Common myeloid progenitor, CD34-positive (primary cell): ENCODE measurements at places on chromosomes 3 and 15.
A peak's percentile ranks its signal among the peaks of the same experiment; 100 is the strongest.

DNA sequence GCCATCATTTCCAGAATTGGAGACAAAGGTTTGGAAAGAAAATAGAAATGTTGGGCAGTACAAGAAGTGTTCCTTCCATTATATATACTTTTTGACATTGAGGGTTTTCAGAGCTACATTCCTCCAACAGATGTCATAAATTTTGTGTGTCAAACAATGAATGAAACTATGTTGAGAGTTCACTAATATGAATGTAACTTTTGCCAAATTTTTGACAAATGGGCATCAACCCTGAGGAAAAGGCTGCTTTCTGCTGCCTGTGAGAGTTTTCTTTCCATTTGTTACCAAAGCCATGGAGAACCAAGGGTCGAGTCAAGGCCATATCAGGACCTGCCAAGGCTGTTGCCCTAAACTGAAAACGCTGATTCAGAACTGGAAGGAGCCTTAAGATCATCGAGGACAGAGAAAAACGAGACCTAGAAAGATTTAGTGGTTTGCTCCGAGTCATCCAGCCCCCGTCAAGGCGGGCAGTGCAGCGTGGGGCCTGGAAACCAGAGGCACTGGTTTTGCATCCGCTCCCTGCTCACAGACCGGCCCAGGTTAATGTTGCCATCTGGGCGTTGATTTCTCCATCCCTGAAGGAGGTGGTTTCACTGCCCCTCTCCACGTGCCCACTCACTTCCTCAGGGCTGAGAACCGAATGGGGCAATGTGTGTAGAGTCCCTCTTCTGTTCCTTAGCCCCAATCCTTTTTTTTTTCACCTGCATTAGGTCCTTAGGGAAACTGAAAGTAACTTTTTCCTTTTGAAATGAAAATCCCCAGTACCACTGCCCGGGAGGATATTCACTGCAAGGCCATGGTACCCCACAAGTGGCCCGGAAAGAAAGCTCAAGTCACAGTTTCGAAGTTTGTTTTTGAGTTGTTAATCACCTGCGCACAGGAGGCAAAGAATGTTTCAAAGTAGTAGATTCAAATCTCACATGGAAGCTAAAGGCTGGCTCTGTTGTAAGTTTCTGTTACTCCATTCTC is 32.8 kb downstream of the TPM1 start:
- DNase-seq: no peak

- no peak for DNase-seq
Measured at GRCh38 chr15:69794645-69795469, 302.9 kb downstream of the TLE3 start.

GRCh38 chr15:41031232-41032078 is 78.2 kb downstream of the CHAC1 start:
- DNase-seq: no peak

- DNase-seq: no peak
Measured at GRCh38 chr3:124558991-124559845, 171.0 kb upstream of the UMPS start.

DNA sequence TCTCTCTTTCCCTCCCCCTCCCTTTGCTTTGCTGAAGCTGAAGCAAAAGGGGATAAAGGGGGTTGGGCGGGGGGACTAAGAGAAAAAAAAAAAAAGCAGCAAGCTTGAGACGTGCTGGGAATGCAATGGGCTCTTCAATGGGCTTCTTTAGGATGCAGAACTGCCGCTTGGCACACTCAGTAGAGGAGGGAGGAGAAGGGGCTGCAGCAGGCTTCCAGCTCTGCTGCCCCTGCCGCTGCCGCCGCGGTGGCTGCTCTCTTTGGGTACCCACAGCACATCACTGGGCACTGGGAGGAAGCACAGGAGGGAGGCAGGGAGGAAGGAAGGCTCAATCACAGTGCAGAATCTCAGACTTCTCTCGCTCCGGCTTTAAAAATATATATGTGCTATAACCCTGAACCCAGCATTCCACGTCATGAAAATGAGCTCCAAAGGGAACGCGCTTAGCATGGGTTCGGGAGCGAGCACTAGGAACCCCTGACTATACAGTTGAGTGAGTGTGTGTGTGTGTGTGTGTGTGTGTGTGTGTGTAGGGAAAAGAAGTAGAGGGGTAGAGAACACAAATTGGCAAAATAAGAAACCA is 3.5 kb downstream of the SLITRK3 start:
- DNase-seq: no peak

DNA sequence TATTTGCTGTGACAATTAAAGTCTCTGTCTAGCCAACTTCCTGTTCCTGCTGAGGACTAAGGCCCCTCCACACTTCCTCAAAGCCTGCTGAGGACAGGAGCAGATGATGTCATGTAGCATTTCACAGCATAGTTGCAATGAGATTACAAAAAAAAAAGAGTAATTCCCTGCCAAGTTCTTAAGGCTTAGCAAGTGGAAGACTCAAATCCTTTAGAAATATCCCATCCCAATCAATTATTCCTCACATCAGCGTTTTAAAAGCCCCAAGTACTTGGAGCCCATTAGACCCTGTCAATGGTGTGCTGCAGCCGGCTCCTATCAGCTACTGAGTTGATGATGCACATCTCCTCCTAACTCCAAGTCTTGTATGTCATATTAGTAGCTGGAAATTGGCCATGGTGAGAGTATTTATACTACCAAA is 51.7 kb downstream of the TRANK1 start:
- DNase-seq: peak; percentile 47

- no peak for DNase-seq
Measured at GRCh38 chr3:47940232-47940631, 76.0 kb downstream of the MAP4 start.

GRCh38 chr3:55620351-55621025 is 133.4 kb upstream of the WNT5A start:
- DNase-seq: peak; percentile 87

DNA sequence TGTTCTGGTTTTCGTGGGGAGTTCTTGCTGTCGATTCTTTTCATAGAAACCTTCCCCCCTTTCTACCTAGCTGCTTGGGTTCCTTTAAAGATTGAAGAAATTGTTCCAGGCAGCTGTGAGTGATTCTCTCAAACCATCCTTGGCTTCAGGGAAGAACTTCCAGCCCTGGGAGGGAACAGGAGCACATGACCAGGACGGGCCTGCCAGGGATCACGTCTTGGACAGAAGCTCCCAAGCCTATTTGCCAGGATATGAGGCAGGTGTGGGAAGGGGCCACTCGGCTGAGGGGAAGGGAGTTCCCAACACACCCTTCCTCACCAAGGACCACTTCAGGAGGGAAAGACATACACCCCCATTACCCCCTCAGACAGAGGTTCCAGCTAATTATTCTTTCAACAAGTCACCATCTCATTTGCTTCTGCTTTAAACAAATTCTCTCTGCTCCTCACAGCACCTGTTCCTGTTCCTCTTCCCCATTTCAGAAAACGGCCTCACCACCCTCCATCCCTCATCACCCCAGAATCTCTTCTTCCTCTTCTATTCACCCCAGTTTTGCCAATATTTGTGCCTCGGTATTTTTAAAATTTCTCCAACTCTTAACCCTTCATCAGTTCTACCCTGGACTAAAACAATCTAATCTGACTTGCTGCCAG is 62.5 kb downstream of the WHAMM start:
- DNase-seq: no peak

DNA sequence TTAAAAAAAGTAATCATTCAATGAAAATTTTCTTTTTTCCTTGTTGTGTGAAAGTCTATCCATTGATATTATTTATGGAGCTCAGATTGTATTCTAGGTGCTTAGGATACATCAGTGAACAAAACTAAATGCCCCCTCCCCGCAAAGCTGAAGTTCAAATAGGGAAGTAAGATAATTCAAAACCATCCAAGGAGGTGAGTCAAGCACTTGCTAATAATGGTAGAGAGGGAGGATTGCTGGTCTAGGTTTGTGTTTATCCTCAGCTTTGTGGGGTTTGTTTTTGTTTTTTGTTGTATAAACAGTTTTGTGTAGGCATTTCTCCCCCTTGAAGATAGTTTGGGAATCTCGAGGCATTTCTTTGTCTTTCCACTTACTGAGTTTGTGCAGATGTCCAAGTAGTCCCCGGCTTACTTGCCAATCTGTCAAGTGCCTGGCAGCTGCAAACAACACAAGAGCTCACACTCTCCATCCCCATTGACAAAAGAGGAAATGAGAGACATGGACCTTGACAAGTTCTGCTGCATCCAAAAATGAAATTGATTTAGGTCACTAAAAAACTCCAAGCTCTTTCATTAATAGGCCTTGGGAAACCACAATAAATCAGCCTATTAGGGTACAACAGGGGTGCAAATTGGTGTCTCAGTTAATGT is 575.8 kb upstream of the TBL1XR1 start:
- DNase-seq: no peak

GRCh38 chr15:57957113-57957512 is 108.4 kb downstream of the ALDH1A2 start:
- DNase-seq: no peak

DNA sequence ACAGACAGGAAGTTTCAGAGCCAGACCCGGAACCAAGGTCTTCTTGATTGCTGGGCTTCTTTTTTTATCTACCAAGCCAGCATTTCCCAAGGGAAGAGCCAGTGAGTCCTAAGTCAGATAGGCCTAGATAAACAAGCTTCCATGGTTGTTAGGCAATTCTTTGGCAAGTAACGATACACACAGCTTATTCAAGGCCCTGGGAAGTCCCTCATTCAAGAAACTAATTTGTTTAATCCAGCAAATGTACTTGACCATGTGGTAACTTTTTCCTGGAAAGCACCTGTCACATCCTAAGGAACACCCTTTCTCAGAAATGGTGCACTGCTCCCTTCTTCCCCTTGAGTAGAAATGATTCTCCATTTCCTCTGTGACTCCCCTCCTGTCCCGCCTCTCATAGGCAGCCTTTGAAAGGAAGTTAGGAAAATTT is 209.9 kb downstream of the ITPR1 start:
- no peak for DNase-seq

GRCh38 chr15:95169541-95170459 is 938.4 kb downstream of the MCTP2 start:
- DNase-seq: no peak

DNA sequence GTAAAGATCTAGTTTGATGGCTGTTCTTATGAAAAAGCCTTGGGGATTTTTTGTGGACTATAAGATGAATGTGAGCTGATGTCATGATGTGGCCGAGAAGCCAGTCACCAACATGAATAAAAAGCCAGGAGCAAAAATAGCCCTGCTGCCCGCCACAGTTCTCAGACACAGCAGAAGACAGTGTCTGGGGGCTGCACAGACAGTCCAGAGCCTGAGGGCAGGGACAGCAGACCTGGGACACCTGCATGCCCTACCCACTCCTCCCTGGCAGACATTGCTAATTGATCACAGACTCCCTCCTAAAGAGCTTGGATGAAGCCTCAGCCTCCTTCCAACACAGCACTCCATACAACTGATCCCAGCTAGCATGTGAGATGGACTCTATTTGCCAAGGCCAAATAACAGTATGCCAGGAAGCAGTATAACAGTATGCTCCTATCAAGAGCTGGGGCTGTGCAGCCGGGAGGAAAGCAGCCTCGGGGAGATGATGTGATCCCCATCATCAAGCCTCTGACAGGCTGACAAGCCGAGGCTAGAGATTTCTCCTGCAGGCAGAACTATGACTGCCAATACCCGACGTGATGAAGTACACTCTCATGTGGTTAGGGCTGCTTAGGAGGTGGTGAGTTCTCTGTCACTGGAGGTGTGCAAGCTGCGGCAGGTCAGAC is 105.4 kb upstream of the RPL32 start:
- DNase-seq: no peak

GRCh38 chr3:15345608-15346137 is 13.3 kb upstream of the SH3BP5 start:
- DNase-seq: no peak

DNA sequence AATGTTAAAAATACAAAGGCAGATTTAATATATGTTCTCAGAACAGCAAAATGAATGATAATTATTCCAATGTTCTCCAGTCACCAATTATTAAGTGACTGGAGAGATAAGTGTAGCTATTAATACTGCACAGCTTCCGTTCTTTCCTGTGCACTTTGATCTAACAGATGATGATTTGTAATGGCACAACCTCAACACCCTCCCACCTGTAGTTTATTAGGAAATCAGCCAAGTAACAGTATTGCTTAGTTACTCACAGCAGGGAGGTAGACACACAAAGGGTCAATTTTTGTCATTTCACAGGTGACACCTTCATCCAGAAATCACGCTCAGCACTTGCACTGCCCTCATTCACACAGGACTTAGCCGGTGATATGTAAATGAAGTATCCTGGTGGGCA is 688.1 kb downstream of the EPHA3 start:
- DNase-seq: no peak

DNA sequence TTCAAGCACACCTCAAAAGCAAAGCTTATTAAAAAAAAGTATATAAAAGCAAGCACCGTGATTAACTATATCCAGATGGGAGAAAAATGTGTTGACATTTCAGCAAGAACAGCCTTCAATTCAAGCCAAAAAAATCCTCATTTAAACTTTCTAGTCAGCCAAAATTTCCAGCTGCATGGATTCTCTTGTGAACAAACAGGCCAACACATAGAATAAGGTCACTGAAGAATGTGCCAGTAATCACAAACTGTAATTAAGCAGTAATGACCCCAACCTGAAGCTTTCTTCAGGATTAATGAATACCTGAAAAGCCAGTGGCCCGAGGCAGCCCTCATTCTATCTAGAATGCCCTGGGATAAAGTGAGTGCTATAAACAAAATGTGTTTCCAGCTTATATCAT is 130.7 kb upstream of the KCNMB2 start:
- DNase-seq: no peak

GRCh38 chr15:68364028-68364659 is 67.8 kb downstream of the ITGA11 start:
- no peak for DNase-seq

DNA sequence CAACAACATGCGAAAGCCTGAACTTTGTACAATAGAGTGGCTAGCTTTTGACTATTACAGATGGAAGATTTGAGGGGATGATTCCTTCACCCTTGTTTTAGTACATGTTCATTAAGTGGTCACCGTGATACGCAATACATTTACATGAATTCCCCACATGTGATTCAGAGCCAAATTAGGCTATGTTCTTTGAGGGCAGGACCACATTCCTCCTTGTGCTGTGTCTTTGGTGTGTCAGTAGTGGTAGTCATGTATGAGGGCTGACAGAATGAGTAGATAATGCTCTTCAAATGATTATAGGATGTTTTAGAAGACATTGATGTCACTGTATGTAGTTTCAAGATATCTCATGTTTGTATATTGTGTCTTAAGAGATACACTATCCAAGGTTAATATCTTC is 12.1 kb downstream of the PTPRG start:
- no peak for DNase-seq

DNA sequence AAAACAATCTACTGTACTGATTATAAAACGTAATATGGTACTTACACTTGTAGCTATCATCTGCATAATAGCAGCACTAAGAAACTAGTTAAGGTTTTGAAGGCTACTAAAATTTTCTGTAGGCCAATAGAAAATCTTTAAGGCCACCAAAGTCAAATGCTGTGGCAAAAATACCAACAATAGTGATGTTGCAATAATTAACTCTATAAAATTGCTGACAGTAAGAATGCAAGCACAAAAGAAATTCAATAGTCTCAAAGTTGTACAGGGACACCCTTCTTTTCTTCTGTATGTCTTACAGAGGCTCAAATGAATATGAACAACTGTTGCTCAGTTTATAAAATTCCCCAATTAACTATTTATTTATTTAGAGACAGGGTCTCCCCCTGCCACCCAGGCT is 62.0 kb downstream of the TMCC1 start:
- no peak for DNase-seq
